ENCODE measurements at places on chromosomes 16 and 17.

- no peak for DNase-seq
Measured at GRCh38 chr16:86383488-86384262, 126.7 kb upstream of the FOXF1 start.

GRCh38 chr17:81264640-81265039 is 25.5 kb downstream of the NDUFAF8 start:
- no peak for DNase-seq

- peak; percentile 7 for DNase-seq
Measured at GRCh38 chr17:14784997-14785696, 480.0 kb downstream of the PMP22 start.

- DNase-seq = no peak
Measured at GRCh38 chr16:10031955-10032354, 150.3 kb downstream of the GRIN2A start.

GRCh38 chr16:84413244-84414004 is 45.1 kb downstream of the ATP2C2 start:
- no peak for DNase-seq

- DNase-seq = no peak
Measured at GRCh38 chr16:57852189-57852588, 49.9 kb upstream of the KIFC3 start.

DNA sequence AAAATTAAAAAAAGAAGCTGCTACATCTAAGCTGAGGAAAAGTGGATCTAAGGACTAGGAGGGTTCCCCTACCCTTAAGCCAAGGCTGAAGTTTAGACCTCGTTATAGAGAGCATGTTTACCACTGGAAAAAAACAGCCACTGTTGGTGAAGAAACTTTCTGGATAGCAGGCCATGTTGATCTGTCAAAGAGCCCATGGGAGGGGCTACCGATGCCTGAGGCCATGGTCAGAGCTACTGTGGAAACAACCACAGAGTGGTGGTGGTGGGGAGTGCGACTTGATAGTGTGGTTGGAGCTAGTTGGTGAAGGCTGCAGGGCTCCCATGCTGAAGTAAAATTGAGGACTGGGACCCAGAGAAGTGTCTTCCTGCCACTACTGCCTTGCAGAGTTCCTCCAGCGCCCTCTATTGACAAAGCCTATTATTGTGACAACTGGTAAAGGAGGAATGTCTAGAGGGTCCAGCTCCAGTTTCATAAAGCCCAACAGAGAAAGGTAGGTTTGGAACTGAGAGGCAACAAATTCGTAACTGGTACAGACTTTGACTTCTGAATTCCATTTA is 12.7 kb upstream of the FAM20A start:
- DNase-seq = no peak

GRCh38 chr17:82000803-82001570 is 21.7 kb downstream of the CENPX start:
- no peak for DNase-seq

DNA sequence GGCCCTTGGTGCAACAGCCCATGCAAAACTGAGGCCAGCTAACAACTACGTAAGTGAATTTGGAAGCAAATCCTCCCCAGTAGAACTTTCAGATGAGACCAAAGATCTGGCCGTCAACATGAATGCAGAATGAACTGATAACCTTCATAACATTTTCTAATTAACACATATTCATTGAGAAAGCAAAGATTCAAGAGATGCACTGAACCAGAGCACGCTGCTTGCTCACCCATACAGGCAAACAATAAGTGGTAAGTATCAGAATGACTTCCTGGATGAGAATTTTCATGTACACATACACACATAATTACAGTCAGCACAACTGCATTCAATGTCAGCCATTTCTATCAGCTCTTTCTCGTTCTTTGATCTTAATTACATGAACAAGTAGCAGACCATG is 30.6 kb downstream of the XYLT1 start:
- no peak for DNase-seq

DNA sequence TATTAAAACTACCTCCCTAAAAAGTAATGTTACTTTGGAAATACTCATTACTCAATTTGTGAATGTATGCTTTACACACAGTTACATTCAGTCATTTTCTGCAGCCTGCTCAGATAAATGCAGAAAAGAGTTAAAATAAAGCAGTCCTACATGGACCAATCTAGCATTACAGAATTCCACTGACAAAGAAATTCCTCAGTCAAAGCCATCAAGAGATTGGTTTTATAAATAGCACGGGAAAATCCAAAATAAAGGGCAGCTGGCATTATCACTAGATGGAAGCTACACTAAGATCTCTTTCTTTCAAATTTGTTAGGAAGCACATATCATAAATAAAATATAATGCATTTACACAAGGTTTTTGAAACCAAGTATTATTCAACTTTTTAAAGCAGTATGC is 58.3 kb downstream of the DUSP14 start:
- DNase-seq = no peak

DNA sequence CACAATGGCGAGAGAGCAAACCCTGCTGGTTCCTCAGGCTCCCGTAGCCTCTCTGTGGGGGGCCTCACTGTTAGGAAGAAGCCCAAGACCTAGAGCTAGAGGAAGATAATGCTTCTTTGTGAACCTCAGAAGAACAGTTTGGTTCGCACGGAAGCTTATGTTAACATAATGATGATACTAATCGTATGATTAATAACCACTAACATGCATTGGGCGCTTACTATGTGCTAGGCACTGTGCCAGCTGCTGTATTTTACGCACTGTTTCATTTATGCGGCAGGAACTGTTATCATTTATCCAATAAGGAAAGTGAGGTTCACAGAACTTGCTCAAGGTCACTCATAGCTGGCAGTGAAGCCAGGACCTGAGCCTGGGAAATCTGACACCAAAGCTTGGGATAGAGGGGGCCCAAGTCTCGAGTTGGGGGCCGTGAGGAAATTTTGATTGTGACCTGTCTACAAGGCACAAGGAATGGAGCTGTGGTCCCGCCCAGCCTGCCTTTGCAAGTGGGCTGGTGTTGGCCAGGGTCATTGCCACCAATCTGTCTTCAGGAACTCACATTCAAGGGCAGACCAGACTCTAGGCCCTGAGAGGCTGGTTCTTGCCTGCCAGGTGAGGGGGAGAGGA is 6.8 kb downstream of the PRCD start:
- DNase-seq = no peak

DNA sequence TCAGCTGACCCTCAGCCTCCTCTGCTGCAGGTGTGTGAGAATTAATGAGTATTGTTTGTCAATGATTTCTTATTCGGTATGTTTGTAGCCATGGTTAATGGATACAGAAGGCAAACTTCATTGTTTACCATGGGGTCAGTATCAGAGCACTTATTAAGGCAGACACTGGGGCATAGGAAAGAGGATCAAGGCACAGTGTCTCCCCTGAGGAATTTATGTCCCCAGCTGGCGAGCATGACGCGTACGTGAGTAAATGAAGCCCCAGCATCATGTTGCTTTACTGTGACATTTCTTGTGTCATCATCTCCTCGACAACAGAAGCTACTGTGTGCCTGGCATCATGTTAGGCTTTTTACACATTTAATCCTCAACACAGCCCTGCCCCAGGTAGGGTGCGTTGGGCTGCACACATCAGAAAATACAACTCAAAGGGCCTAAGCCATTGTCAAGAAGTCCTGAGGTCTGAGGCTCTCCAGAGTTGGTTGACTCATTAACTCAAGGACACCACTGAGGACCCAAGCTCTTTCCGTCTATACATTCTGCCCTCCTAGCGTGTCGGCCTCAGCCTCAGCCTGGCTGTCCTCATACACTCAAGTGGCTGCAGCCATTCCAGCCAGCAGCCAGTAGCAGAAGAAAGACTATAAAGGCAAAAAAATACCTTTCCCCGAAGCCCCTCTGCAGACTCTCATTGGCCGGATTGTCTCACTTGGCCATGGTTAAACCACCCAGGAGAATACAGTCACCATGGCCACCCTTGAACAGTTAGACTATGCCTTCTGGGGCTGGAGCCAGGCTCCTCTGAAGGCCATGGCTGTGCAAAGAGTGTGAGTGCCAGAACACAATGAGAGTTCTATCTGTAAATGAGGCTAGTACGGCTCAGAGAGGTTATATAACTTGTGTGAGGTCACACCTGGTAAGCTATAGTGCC is 13.9 kb upstream of the ZCCHC14 start:
- DNase-seq = no peak

DNA sequence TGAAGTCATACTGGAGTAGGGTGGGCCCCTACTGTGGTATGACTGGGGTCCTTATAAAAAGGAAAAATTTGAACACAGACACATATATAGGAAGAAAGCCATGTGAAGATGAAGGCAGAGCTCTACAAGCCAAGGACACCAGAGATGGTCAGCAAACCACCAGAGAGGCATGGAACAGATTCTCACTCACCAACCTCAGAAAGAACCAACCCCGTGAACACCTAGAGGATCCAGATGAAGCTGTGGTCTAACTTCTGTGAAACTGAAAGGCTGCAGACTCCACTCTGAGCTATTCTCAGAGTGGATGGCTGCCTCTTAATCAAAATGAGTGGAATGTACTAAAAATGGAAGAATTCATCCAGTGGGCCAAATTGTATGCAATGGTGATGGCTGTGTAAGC is 149.6 kb downstream of the ABCA8 start:
- DNase-seq = no peak

GRCh38 chr17:65556910-65557348 is 4.5 kb downstream of the AXIN2 start:
- no peak for DNase-seq

DNA sequence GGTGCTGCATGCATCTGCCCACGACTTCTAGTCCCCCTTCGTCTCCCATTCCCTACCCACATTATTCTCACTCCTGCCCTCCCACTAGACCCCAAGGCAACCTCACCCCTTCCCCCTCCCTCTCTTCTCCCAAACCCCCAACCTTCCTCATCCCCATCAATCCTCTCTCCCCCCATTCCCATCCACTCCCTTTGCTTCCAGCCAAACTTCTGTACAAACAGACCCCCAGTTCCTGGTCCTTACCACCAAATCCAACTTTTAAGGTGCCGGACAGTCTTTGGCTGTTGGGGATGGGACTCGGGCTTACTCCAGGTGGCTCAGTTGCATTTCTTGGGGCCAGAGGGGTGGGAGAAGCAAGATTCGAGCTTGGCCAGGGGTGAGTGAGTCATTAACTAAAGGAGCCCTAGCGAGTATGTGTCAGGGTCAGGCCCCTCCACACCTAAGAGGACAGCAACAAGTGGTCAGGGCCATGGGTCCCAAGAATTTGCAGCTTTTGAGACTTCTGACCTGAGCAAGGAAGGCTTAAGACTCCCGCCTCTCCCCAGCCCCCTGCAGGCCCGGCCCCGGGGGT is at the start of gene SLC38A8:
Gene SLC38A8, minus strand, starts transcription at position 488 of the 571 bp plus-strand sequence. CDS start 638 bp downstream, outside the sequence.
- DNase-seq = no peak

DNA sequence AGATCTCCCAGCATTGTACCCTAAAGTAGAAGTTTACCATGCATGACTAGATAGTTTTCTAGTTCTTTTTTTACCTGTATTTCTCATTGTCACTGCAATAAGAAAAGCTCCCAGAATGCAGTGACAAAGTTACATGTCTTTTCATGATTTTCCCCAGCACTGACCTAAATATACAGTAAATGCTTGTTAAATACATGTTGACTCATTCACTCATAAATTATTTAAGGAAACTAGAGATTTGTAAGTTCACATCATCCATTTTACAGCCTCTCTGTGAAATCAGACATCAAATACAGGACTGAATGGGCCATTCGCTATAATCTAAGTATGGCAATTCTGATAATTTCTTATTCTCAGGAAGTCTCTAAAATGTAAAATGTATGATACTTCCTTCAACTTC is 258.9 kb upstream of the AXIN2 start:
- DNase-seq = no peak

- no peak for DNase-seq
Measured at GRCh38 chr16:31148281-31148728, 1.6 kb downstream of the PRSS36 start.

- no peak for DNase-seq
Measured at GRCh38 chr16:56302506-56302905, 111.2 kb downstream of the GNAO1 start.

GRCh38 chr17:47235923-47236322 is 17.7 kb upstream of the ITGB3 start:
- no peak for DNase-seq

GRCh38 chr16:85075236-85075924 is 36.9 kb downstream of the CIBAR2 start:
- DNase-seq = no peak

DNA sequence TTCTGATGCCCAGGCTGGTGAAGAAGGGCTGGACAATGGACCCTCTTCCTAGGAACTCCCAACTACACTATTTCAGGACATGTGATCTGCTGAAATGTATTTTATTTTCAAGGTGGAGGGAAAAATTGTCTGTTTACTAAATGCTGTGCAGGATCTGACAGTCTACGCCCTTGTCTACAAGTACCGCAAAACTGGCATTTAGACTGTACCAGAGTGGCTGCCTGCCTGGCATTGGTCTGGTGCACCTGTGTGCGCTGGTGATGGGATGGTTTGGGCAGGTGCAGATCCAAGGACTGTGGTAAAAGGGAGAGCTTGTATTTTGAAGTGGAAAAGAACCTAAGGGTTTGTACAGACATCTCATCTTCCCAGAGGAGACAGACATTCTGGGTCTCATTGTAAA is 79.7 kb downstream of the AIPL1 start:
- no peak for DNase-seq

DNA sequence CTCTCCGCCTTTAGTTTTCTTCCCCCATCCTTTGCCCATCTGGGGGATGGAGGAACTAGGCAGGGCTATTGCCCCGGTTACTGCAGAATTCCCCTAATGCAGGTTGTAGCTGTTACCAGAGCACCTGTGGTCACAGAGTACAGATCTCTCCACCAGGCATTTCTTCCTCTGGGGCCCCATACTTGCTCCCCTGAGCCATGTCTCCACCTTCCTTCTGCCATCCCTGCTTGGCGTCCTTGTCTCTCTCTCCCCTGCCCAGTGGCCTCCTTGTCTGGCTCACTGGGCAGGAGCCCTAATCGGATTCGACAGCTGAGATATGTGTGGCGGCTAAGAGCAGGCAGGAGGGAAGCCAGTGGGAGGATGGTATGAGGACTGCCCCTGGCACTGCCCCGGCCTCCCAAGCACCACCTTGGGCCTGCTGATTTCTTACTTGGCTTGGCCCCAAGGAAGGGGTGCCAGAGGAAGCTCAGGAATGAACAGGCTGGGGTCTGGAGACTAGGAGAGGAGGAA is 2.0 kb downstream of the RARA start:
- no peak for DNase-seq

DNA sequence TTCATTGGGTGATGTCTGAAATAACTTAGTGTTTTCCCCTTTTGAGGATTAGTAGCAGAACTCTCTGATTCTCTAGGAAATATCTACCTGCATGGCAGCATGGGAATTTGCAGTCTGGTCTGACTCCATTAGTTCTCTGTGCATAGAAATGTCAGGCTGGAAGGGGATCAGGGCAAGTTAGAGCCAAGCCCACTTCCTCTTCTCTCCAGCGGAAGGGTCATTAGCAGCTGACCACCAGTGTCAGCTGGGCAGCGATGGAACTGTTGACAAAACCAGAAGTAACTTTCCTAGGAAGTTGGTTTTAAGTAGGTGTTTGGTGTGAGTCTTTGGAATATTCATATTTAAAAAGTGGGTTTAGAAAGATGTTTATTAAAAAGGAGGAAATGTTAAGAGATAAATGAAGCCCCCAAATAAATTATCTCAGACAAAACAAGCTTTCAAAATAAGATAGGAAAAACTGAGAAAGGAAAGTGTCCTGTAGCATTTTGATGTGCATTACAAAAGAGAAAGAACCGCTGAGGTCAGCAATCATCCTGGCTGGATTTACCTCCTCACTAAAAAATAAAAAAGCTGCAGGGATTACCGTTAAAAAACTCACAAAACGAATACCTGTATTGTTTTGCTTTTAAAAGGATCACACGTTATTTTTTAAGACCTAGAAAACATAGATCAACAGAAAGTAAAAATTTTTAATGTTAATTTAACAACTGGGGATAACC is 32.4 kb upstream of the MMD start:
- no peak for DNase-seq
